Esophagus muscularis mucosa (tissue), 4 donors: ENCODE measurements at places on chromosomes 6 and 20. TPM values are rescaled to one million over a fixed set of nuclear protein-coding genes. Genes with fewer than 3 reads are reported as not detected.
A peak's percentile ranks its signal among the peaks of the same experiment; 100 is the strongest.

DNA sequence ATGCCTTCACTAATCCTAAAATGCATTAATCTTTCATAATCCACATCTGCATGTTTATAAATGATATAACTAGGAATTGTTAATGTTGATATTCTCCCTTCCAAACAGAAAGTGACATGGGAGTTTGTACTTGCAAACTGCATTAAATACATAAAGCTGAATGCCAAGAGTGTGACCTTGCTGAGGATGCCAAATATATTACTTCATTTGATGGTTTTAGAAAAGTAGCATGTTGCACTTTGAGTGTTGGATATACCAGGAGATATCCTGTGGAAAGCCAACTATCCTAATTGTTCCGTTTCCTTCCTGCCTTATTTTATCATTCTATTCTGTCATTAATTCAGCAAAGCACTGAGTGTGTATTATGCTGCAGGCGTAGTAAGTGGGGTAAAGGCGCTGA lies 229.8 kb downstream of the TMEM242 start:
- no peak for DNase-seq
- H3K36me3 ChIP-seq, result no peaks in the 10 kb centered on the region
- no peak overlapping the region for H3K27ac ChIP-seq
- H3K4me1 ChIP-seq, result peaks cover 48% of the 10 kb centered on the region
- no peak overlapping the region for H3K4me3 ChIP-seq
- no peaks in the 10 kb centered on the region for H3K27me3 ChIP-seq

Gene ANKEF1
- 0.42 TPM for total RNA-seq

GRCh38 chr20:23568320-23568970 lies at the start of gene CST9L:
CST9L (minus strand) TSS chr20:23568484; CDS start chr20:23568450, 34 bp downstream.
- no peak within 1 kb of the TSS for H3K4me3 ChIP-seq
- peak; percentile 68 for DNase-seq
- H3K27me3 ChIP-seq, result no peaks in the 10 kb centered on the region
- H3K36me3 ChIP-seq, result no peaks in the 10 kb centered on the region

DNA sequence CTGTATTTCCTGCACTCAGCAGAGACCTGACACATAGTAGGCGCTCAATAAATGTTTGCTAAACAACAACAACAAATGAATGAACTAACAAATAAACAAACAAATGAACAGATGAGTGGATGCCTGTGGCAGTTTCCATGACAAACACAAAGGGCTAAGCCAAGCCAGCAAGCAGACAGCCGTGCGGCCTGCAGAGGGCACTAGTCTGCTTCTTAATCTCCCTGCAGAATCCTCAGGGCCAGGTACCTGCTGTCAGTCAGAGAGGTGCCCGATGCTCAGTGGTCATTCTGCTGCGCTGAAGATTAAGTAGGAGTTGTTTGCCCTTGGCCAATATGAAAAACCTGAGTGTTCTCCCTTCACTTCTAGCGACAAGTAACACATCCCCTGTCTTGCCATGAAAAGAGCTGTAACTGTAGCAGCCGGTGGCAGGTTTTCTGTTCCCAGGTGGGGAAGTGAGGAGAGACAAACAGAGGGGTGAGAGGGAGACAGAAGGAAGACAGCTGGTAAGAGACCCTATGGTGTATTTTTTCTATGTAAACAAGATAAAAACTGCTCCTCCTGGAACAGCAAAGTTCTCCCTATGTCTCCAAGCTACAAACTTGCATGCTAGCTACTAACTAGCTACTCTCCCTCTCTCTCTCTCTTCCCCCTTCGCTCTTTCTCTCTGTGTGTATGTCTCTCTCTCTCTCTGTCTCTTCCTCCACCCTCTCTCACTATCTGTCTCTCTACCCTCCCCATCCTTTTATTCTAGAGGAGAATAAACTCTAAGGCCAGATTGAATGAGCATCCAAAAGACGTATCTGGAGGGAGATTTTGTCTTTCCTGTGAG lies at the start of gene MC3R:
TSS of gene MC3R (plus strand) at position 779 of the 829 bp plus-strand sequence. CDS start 112 bp downstream, outside the sequence.
- no peak for DNase-seq
- H3K4me1 ChIP-seq, result no peaks in the 10 kb centered on the region
- no peaks in the 10 kb centered on the region for H3K36me3 ChIP-seq
- no peak within 1 kb of the TSS for H3K27ac ChIP-seq

DNA sequence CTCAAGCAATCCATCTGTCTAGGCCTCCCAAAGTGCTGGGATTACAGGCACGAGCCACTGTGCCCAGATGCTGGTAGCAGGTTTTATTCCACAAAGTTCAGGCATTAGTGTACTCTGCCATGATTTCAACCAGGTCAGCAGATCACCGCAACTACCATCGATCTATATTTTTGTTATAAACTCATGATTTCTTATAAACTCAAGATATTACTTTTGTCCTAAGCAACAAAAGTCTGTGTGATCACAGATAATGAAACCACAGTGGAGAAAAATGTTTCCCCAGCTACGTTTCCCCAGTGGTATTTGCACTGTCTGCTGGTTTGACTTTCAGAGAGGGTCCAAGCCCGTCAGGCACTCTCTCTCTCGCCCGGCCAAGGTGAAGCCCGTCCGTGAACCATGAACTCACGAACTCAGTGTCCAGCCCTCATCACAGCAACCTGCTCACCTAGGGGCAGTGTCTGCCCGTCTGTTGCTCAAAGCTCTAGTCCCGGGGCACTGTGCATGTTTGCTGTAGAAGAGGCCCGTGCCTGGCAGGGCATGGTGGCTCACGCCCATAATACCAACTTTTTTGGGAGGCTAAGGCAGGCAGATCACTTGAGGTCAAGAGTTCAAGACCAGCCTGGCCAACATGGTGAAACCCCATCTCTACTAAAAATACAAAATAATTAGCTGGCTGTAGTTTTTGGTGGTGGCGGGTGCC lies 7.0 kb downstream of the SLC4A11 start:
- H3K27me3 ChIP-seq, result peaks cover 5% of the 10 kb centered on the region
- H3K4me3 ChIP-seq, result no peak overlapping the region
- no peak overlapping the region for H3K27ac ChIP-seq
- H3K36me3 ChIP-seq, result peaks cover 6% of the 10 kb centered on the region
- H3K4me1 ChIP-seq, result no peaks in the 10 kb centered on the region

DNA sequence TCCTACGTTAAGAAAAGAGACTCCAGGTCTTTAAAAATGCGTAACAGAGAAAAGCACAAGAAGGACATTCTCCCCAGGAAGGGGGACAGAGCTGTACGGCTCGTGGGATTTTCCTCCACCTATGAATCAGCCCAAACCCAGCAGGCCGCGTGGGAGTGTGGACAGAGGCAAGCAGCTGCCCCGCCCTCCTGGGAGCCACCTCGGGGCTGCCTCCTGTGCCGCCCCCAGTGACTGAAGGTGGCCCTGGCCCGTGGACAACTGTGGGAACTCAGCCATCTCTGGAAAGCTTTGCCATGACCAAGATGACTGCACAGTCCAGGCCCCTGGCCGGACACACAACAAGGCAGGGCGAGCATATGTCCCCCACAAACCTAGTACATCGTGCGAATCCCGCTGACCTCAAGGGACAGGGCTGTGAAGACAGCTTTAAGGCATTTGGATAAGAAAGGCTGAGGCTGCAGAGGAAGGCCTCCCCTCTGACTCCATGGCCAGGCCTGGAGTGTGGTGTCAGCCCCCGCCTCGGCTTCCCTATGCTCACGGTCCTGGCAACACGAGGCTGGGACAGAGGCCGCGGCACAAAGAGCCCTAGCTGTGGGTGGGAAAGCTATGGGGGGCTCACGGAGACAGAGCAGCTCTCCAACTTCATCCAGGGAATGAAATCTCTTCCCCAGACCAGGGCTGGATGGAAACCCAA lies 26.9 kb downstream of the PXDC1 start:
- peaks cover 89% of the 10 kb centered on the region for H3K36me3 ChIP-seq
- H3K4me3 ChIP-seq, result no peak overlapping the region
- H3K27me3 ChIP-seq, result no peaks in the 10 kb centered on the region
- peaks cover 53% of the 10 kb centered on the region for H3K4me1 ChIP-seq

Gene RIPOR3
- 15.8 TPM for total RNA-seq

GRCh38 chr6:25541228-25541627 lies 110.8 kb upstream of the SCGN start:
- H3K27ac ChIP-seq, result no peak overlapping the region
- H3K4me3 ChIP-seq, result no peak overlapping the region
- no peak for DNase-seq
- no peaks in the 10 kb centered on the region for H3K4me1 ChIP-seq
- no peaks in the 10 kb centered on the region for H3K27me3 ChIP-seq

- no peaks in the 10 kb centered on the region for H3K36me3 ChIP-seq
- H3K4me3 ChIP-seq, result no peak overlapping the region
- no peak for DNase-seq
- H3K4me1 ChIP-seq, result no peaks in the 10 kb centered on the region
- no peaks in the 10 kb centered on the region for H3K27me3 ChIP-seq
Measured at GRCh38 chr20:925516-925915, 9.4 kb upstream of the ANGPT4 start.

DNA sequence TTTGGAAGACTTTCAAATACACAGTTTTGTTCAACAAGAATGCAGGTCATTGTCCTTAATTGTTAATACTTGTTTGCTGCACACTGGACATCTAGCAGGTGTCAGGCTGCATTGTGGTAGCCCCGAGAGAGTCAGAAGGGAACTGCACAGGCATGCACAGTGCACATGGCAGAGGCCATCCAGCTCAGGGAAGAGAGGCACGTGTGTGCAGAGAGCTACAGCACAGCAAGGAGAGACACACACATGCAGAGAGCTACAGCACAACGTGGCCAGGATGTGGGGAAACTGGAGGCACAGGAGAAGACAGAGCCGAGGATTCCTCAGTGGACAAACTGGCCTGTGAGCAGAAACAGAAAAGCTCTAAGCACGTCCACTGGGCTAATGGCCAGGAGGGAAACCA lies 272.0 kb downstream of the SMOC2 start:
- H3K27ac ChIP-seq, result no peak overlapping the region
- no peaks in the 10 kb centered on the region for H3K27me3 ChIP-seq
- H3K4me1 ChIP-seq, result peaks cover 14% of the 10 kb centered on the region
- no peaks in the 10 kb centered on the region for H3K36me3 ChIP-seq
- H3K4me3 ChIP-seq, result no peak overlapping the region

- H3K36me3 ChIP-seq, result no peaks in the 10 kb centered on the region
- no peaks in the 10 kb centered on the region for H3K4me1 ChIP-seq
- no peaks in the 10 kb centered on the region for H3K27me3 ChIP-seq
- H3K27ac ChIP-seq, result no peak overlapping the region
Measured at GRCh38 chr6:20711518-20711917, 177.3 kb downstream of the CDKAL1 start.

GRCh38 chr6:19204445-19204844 lies 632.7 kb upstream of the ID4 start:
- no peaks in the 10 kb centered on the region for H3K4me1 ChIP-seq
- H3K36me3 ChIP-seq, result no peaks in the 10 kb centered on the region
- H3K27me3 ChIP-seq, result no peaks in the 10 kb centered on the region
- no peak for DNase-seq
- no peak overlapping the region for H3K27ac ChIP-seq
- H3K4me3 ChIP-seq, result no peak overlapping the region

DNA sequence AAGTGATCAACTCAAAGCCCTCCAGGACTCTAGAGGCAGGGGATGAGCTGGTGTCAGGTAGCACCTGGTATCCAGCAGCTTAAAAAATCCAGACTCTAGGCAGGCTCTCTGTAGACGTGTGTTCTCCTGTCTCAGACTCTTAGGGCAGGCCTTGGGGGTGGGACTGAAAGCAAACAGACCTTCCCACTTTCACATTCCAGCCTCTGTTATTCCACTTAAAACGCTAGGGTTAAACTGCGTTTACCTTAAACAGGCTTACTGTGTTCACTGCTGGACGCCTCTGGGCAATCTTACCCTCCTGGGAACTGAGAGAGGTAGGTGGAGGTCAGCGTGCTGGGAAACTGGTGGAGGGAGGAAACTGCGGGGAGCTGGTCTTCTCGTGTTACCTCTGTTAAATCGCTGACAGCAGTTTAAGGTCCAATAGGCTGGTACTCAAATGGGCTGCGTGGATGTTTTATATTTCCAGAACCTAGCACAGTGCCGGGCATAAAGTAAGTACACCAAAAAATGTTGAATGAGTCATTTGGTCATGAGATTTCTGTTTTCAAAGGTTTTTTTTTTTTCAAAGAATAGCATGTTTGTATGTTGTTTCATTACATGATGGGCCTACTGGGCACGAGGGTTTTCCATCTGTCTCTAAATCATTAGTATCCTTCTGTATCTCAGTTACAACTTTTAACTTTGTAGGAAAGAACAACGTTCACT lies at the start of gene GCNT2:
TSS of gene GCNT2 (plus strand) at position 248 of the 705 bp plus-strand sequence. CDS start 7,561 bp downstream, outside the sequence.
- H3K4me1 ChIP-seq, result no peaks in the 10 kb centered on the region
- peak within 1 kb of the TSS; percentile 35 for H3K4me3 ChIP-seq
- H3K27me3 ChIP-seq, result no peaks in the 10 kb centered on the region

Gene CD93
- 51.6 TPM for total RNA-seq

Gene NFATC2
- 14.4 TPM for total RNA-seq

DNA sequence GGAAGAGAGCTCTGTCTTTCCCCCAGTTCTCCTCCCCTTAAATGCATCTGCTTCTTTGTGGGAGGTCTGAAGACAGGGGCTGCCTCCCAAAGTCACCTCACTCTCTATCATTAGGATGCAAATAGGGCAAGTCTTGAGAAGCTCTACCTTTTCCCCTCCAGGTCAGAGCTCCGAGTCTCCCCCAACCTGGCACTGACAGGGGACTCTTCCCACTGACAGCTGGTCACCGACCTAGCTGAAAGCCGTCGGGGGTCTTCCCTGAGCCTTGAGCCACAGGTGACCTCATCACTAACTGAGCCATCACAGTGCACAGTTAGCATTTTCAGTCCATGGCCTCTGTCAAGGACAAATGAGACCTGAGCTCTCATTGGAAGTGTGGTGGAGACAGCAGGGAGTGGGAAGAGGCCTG lies 386.7 kb downstream of the HACE1 start:
- no peaks in the 10 kb centered on the region for H3K27me3 ChIP-seq
- no peak overlapping the region for H3K4me3 ChIP-seq
- no peak for DNase-seq

- no peaks in the 10 kb centered on the region for H3K4me1 ChIP-seq
- no peak overlapping the region for H3K27ac ChIP-seq
Measured at GRCh38 chr6:135519348-135519747, 21.8 kb upstream of the AHI1 start.

DNA sequence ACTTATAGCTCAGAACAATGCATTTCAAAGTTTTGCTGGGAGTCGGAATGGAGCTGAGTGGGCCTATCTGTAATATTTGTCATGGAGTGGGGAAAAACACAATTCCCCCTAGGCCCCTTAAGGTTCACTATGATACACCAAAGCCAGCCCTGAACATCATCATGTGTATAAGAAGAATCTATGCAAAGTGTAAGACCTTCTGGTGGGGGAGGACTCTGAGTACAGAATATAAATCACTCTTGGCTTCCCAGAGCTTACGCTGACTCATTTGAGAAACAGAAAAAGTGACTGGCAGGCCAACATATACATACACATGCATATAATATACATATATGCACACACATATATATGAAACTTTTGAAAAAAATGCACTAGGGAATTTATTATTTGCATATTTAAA lies 54.1 kb upstream of the UBR2 start:
- H3K27me3 ChIP-seq, result no peaks in the 10 kb centered on the region
- H3K4me1 ChIP-seq, result no peaks in the 10 kb centered on the region
- no peaks in the 10 kb centered on the region for H3K36me3 ChIP-seq
- DNase-seq, result no peak
- no peak overlapping the region for H3K4me3 ChIP-seq

DNA sequence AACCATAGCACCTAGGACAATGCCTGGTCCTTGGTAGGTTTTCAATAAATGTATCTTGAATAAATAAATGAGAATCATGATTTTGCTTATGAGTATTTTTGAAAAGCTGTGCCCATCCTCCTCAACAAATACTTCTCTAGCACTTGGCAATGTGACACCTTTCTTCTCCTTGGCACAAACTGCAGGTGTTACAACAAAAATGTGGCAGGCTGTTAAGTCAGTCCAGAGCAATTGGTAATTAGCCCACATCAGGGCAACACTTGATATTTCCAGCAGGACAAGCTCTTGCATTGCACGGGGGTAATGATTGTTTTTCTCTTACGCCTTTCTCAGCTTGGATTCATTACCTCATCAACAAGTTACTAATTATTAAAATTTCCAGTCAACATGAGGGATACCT lies 31.6 kb upstream of the SNX9 start:
- peaks cover 6% of the 10 kb centered on the region for H3K4me1 ChIP-seq
- no peaks in the 10 kb centered on the region for H3K27me3 ChIP-seq
- H3K36me3 ChIP-seq, result no peaks in the 10 kb centered on the region
- no peak overlapping the region for H3K27ac ChIP-seq
- DNase-seq, result no peak

Gene MMUT
- 23.7 TPM for total RNA-seq

Gene RGS17
- total RNA-seq, result 0.33 TPM
